ENCODE measurements at places on chromosomes 5 and 9.

- H3K36me3 ChIP-seq = no peaks in the 10 kb centered on the region
- H3K27me3 ChIP-seq = no peaks in the 10 kb centered on the region
- no peak overlapping the region for H3K27ac ChIP-seq
- no peaks in the 10 kb centered on the region for H3K4me1 ChIP-seq
Measured at GRCh38 chr5:144941004-144941403, 770.3 kb downstream of the KCTD16 start.

DNA sequence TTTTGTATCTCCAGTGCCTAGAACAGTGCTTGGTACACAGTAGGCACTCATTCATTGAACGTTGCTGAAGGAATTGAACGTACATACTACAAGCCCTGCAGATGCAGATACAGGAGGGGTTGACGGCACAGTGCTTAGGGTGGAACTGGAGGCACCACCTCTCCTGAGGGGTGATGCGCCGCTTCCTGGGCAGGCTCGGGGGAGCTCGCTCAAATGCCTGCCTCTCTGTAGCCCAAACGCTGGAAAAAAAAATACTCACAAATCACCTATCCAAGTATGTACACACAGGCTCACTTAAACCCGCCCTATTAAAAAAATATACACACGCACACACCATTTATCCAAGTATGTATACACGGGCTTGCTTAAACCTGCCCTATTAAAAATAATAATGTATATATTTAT, 536 bp upstream of the COMMD10 start:
- H3K4me1 ChIP-seq = peaks cover 35% of the 10 kb centered on the region
- H3K36me3 ChIP-seq = peaks cover 3% of the 10 kb centered on the region
- H3K27ac ChIP-seq = peak overlapping the region; percentile 94
- peak overlapping the region; percentile 91 for H3K4me3 ChIP-seq
- DNase-seq = no peak
- no peaks in the 10 kb centered on the region for H3K27me3 ChIP-seq

GRCh38 chr9:114157516-114158176, 2.3 kb downstream of the COL27A1 start:
- H3K4me1 ChIP-seq = peaks cover 20% of the 10 kb centered on the region
- peaks cover 13% of the 10 kb centered on the region for H3K36me3 ChIP-seq
- H3K27ac ChIP-seq = no peak overlapping the region
- DNase-seq = no peak
- H3K4me3 ChIP-seq = peak overlapping the region; percentile 98

GRCh38 chr5:71887680-71888079, 168.6 kb downstream of the CARTPT start:
- no peak overlapping the region for H3K4me3 ChIP-seq
- H3K4me1 ChIP-seq = no peaks in the 10 kb centered on the region
- no peak for DNase-seq
- H3K36me3 ChIP-seq = peaks cover 10% of the 10 kb centered on the region

DNA sequence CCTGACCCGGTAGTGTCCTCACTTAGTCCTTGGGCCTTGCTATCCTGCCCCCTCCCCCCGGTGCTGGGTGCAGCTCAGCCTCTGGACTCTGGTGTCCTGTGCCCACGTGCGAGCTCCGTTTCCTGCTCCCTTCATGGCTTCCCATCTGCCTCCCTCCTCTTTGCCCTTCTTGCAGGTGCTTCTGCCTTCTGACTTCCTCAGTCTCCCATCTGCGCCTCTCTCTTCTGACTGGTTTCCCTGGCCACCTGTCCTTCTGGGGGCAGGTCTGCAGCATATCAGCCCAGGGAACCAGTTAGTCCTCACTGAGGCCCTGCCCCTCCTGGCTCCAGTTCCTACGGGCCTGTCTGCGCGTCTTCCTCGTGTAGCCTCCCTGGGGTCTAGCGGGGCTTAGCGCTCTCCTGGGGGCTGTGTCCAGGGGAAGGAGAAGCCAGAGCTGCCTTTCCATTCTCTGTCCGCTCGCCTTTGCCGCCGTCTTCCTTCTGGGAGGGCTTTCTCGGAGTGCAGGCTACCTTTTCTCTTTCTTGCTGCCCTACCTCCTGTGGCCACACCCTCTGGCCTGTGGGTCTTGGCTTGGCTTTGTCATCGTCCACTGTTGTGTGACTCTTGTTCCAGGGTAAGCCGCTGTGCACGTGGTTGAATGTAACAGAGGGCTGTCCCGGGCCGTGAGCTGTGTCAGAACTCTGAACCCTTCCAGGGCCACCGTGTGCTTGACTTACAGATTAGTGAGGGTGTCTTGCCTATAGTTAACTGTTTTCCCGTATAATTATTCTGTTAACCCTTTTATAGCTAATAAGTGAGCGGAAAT, 51.8 kb downstream of the EHMT1 start:
- H3K27ac ChIP-seq = peak overlapping the region; percentile 39
- H3K36me3 ChIP-seq = peaks cover 6% of the 10 kb centered on the region
- H3K4me1 ChIP-seq = peaks cover 48% of the 10 kb centered on the region
- no peaks in the 10 kb centered on the region for H3K27me3 ChIP-seq

GRCh38 chr5:78591972-78592700, 56.4 kb downstream of the LHFPL2 start:
- no peaks in the 10 kb centered on the region for H3K36me3 ChIP-seq
- no peak overlapping the region for H3K27ac ChIP-seq
- no peak overlapping the region for H3K4me3 ChIP-seq
- peaks cover 46% of the 10 kb centered on the region for H3K27me3 ChIP-seq

- no peak overlapping the region for H3K27ac ChIP-seq
- H3K27me3 ChIP-seq = no peaks in the 10 kb centered on the region
- H3K4me1 ChIP-seq = peaks cover 4% of the 10 kb centered on the region
- no peak overlapping the region for H3K4me3 ChIP-seq
Measured at GRCh38 chr9:72509053-72509452, 12.4 kb upstream of the TMC1 start.

- H3K4me1 ChIP-seq = no peaks in the 10 kb centered on the region
- H3K27me3 ChIP-seq = peaks cover 24% of the 10 kb centered on the region
- H3K36me3 ChIP-seq = peaks cover 2% of the 10 kb centered on the region
- no peak overlapping the region for H3K4me3 ChIP-seq
- no peak for DNase-seq
Measured at GRCh38 chr5:135739383-135739981, 95.0 kb upstream of the SLC25A48 start.

DNA sequence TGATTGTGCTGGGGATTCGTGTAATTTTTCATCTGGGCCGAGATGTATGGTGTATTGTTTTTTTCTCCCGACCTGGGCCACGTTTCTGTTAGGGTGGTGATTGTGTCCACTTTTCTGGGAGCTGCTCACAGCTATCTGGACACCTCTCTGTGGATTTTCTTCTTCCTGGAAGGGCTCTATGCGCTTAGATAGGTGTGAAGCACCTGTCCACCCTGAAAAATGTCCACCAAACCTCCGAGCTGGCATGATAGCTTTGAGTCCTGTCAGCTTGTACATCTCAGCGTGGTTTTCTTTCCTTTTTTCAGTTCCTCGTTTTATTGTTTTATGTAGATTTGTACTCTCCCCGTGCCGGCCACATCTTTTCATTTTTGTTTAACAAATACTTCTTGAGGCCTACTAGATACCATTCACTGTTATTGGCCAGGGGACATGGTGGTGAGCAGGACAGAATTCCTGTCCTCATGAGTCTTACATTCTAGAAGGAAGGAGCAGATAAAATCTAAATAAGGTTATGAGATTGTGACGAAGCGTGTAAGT, 1.1 kb downstream of the UGCG start:
- H3K36me3 ChIP-seq = no peaks in the 10 kb centered on the region
- H3K27ac ChIP-seq = no peak overlapping the region
- peaks cover 22% of the 10 kb centered on the region for H3K4me1 ChIP-seq
- no peak for DNase-seq
- H3K4me3 ChIP-seq = no peak overlapping the region
- no peaks in the 10 kb centered on the region for H3K27me3 ChIP-seq

DNA sequence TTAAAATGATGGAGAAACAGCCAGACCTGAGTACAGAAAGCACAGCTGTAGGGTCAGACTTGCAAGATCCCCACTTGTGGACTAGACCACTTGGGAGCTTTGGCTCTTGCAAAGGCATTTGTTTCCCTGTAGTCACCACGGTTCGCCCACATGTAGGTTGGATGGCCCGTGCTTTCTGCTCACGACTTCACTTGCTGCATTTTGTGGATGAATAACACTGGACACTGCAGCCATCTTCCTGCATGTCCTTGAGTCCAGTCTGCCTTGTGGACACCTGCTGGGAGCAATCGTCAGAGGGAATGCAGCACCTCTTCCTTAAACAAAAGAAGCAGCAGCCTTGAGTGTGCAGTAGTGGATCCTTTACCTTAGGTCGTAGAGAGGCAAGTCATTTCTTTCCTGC, 372.9 kb upstream of the IRX2 start:
- DNase-seq = no peak
- H3K27ac ChIP-seq = no peak overlapping the region

DNA sequence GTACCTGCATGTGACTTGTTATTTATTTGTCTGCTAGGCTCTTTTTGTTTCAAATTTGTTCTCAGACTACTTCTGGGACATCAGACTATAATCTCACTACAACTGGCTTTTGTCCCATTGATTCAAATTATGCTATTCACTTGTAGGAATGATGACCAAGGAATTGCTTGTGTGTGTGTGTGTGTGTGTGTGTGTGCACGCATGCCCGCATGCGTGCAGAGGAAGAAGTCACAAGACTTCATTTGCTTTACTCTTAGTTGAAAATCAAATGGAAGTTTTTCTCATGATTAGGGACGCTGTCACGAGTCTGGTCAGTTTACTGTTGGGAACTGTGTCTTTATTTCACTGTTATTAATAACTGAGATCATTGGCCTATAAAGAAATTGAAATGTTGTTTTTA, 268.7 kb downstream of the RAB3C start:
- DNase-seq = no peak
- peaks cover 44% of the 10 kb centered on the region for H3K27me3 ChIP-seq
- H3K27ac ChIP-seq = no peak overlapping the region
- no peak overlapping the region for H3K4me3 ChIP-seq
- H3K36me3 ChIP-seq = no peaks in the 10 kb centered on the region
- H3K4me1 ChIP-seq = no peaks in the 10 kb centered on the region

Measured in T-helper 17 cell (primary cell).